Effector CD8-positive, alpha-beta T cell (primary cell): ENCODE measurements at places on chromosomes 2 and 18.

DNA sequence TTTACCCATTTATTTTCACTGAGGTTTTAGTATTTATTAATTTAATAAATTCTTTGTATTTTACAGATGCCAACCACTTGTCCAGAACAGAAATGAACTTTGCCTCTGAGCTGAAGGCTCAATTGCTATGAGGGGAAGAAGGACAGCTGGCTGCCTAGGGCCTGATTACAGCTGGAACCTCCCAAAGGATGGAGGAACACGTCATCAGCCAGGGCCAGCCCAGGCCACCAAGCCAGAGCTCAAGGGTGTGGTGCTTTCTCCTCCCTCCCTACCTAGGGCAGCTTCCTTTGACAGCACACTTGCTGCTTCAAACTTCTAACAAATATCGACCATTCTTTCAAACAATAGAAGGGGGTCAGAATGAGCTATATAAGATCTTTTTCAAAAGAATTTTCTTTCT lies 19.7 kb upstream of the RIOK3 start:
- DNase-seq = no peak

DNA sequence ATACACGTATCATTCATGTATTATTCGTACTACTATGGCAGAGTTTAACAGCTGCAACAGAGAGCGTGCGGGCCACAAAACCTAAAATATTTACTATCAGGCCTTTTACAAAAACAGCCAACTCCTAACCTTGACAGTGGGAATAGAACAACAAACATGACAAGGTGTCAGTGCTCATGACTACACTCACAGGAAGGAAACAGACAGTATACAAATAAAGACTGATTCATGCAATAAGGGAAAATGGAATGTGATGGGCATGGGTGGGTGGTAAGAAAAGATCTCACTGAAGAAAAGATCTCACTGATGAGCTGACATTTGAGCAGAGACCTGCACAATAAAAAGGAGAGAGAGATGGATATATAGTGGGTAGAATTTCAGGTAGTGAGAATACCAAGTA lies 347.8 kb downstream of the ALK start:
- no peak for DNase-seq

GRCh38 chr2:218993345-218994315 lies at the start of gene CRYBA2:
TSS of gene CRYBA2 (minus strand) at chr2:218993422. CDS start at chr2:218993176, 246 bp downstream.
- no peak for DNase-seq

DNA sequence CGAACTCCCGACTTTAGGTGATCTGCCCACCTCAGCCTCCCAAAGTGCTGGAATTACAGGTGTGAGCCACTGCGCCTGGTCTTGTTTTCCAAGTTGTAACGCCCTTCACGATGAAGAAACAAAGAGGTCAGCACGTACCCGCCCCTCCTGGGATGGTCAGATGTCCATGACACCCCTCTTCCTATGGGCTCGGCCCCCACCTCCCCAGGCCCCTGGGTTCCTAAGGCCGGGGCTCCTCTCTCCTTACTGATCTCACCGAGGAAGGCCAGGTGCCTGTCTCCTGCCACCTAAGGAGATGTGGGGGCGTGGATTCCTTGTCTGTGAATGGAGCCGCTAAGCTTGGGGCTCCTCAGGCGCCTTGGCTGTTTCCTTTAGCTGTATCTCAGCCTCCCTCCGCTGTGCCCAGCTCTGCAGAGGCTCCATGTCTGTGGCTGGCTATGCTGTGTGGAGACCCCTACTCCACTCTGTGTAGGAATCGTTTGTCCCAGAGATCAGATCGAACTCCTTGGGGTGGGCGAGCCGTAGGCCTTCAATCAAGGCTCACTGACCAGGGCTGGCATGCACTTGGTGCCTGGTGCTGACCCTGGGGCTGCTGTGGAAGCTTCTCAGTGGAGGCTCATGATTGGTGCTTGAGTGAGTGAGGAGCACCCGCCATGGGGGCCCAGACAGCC lies 8.8 kb downstream of the COLEC11 start:
- DNase-seq = no peak

GRCh38 chr2:29040552-29040951 lies 33.8 kb downstream of the PCARE start:
- no peak for DNase-seq

DNA sequence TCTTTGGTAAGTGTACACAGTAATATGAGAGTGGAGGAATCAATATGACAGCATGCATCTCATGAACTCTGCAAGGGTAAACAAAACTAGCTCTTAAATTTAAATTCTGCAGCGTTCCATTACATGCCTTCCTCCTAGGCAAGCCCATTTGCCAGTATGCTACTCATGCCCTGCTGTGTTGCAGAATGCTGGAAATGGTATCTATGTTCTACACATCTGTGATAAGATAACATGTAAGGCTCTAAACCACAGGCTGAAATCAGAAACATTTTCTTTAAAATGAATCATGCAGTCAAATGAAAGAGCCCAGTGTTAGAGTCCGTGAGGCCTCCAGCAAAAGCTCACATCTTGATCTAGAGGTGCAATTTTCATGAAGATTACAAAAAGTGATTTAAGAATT lies 112.8 kb upstream of the FN1 start:
- DNase-seq = no peak

- no peak for DNase-seq
These were observed 107.0 kb upstream of the ATP8B1 start for GRCh38 chr18:57910134-57910533.

DNA sequence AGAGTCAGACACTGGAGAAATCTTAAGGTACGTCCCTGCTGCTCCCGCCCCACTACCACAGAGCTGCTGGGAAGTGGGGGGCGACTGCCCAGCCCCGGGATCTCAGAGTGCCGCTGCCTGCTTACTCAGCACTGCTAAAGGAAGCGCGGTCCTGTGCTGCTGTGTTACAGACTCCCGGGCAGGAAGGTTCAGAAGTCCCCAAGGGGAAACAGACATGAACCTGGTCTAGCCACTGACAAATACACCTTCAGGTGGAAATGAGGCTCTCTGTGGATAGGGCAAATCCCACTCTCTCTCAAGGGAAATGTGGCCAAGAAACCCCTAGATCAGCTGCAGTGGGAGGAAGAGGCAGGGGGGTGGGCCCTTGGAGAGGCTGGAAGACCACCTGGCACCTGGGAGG lies 13.7 kb downstream of the MTERF4 start:
- no peak for DNase-seq

DNA sequence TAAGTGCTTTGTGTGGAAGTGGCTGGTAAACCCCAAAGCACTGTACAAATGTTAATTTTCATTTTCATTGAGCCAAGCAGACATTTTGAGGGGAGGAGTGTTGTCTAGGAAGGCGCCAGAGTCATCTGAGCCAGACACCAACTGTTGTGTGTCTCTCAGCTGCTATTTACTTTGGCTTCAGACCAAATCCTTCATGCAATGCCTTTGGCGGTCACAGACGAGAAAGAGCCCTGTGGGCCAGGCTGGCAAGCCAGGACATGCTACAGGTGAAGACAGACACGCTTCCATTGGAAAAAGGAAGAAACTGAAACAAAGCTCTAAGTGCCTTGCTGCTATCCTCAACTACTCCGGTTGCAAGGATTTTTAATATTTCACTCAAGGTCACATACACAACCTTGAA lies 115.4 kb upstream of the CDC42EP3 start:
- DNase-seq = no peak

DNA sequence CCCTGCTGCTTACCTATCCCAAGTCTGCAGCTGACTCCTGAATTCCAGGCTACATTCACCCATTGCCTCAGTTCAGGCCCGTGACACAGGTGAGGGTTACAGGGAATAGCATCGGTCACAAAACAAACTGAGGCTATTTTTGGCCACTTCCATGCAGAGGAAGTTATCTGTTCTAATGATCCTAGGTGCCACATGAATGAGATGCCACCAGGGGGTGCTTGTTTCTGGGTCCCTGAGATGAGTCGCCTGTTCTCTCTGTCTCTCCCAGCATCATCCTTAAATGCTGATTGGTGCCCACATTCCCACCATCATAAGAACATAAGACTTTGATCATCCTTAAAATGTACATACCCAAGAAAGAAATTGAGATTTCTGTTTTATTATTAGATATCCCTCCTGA lies 119.0 kb upstream of the CELF4 start:
- no peak for DNase-seq

- DNase-seq = no peak
These were observed 6.6 kb upstream of the DNAH7 start for GRCh38 chr2:196075196-196075595.
